Mesenteric fat pad (tissue), 1 donor: ENCODE measurements at places on chromosomes 2 and 18.
A peak's percentile ranks its signal among the peaks of the same experiment; 100 is the strongest.

GRCh38 chr2:81334046-81334445 lies 1029.5 kb upstream of the LRRTM1 start:
- no peak for DNase-seq

DNA sequence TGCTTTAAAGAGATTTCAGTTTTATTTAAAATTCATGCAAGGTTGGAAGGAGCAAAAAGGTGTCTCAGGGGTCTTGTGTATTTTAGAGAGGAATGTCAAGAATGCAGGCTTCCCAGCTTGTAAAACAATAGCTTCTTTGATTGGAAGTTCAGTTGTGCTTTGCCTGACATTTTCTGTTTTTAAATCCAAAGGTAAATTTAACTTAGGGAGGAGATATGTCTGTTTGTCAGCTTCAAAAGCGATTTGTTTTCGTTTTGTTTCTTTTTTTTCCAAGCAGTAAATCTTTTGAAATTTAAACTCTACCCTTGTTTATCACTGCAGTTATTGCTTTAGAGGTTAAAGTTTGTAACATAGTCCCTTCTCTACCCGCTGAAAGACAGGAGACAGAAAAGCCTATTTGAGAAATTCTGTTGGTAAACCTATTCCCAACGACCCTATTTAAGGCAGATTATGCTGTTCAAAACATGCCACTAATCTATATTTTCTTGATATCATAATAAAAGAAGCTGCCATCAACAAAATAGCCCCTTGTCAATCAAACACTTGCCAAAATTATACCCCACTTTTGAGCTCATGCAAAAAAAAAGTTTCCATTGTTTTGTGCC lies 639.6 kb downstream of the IRS1 start:
- DNase-seq, result no peak

DNA sequence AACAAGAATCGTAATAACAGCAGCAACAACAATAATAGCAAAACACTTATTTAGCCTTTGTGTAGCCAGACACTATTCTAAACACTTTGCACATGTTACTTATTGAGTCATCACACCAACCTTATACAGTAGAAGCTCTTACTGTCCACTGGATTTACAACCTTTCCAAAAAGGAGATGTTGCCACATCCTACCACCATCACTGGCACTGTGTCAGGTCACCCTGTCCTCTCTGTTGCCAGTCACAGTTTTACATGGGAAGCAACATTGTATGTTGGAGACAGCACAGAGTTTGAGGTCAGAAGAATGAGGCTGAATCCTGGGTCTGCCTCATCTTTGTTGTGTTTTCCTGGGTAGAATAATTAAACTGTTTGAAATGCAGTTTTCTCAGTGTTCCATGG lies 201.4 kb upstream of the EPAS1 start:
- DNase-seq, result no peak

- peak; percentile 57 for DNase-seq
Observed at GRCh38 chr18:75073654-75074053, 135.3 kb downstream of the PTGR3 start.

DNA sequence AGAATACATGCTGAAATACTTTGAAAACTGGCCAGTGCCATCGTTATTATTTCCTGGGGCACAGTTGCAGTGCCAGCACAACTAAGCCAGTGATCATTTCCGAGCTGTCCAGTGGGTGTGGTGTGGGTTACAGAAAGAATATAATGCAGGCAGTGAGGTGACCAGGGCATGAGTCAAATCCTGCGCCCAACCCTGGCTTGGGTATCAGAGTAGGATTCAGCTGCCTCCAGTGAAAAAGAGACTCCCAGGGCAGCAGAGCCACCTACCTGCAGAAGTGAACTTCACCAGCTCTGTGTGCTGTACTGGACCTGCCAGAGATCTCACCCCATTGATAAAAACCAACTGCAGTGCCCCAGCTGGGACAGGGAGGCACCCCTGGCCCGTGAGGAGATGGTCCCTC lies 18.0 kb downstream of the SLC9A2 start:
- no peak for DNase-seq
